ENCODE measurements at places on chromosomes 3 and 15. TPM values are rescaled to one million over a fixed set of nuclear protein-coding genes. Genes with fewer than 3 reads are reported as not detected.
A peak's percentile ranks its signal among the peaks of the same experiment; 100 is the strongest.

CKMT1A gene
- 63.2 TPM for total RNA-seq

AP3B2 gene
- 0.88 TPM for total RNA-seq

CAV3 gene
- not detected for total RNA-seq

TRH gene
- total RNA-seq, result not detected

CPB1 gene
- not detected for total RNA-seq

MAPKAPK3 gene
- total RNA-seq, result 50.5 TPM

LRTM1 gene
- total RNA-seq, result not detected

GOLGA6B gene
- not detected for total RNA-seq

- no peak for ATAC-seq
Observed at GRCh38 chr15:95812491-95812890, 518.0 kb upstream of the NR2F2 start.

GRCh38 chr3:158794206-158794605, 7.6 kb upstream of the MFSD1 start:
- peak; percentile 55 for ATAC-seq

DNA sequence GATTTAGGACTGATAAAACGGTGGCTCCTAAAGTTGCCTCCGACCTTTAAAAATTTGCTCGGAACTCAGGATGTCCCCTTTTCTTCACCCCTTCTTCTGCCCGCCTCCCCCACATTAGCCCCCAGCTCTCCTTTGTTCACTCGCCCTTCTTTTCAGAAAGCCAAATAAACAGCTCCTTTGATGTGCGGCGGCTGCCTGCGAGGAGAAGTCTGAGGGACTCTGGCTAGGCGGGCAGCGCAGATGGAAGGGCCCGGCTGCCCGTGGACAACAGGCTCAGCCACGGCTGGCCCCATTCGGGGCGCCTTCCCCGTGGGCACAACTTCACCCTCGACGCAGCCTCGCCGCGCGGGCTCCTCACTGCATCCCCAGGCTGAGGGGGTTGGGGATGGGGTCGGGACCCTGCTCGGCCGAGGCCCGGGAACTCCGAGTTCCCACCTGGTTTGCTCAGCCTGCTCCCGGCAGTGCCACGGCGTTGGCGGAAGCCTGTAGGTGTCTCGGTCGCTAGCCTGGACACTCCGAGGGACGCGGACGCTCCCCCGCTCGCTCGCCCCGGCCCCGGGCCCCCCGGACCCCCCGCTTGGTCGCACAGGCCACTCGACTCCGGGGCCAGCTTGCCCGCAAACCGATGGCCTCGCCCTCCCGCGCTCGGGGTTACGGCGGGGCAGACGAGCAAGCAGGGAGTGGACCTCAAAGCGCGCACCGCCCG, 897 bp upstream of the TLE3 start:
- ATAC-seq, result no peak

DNA sequence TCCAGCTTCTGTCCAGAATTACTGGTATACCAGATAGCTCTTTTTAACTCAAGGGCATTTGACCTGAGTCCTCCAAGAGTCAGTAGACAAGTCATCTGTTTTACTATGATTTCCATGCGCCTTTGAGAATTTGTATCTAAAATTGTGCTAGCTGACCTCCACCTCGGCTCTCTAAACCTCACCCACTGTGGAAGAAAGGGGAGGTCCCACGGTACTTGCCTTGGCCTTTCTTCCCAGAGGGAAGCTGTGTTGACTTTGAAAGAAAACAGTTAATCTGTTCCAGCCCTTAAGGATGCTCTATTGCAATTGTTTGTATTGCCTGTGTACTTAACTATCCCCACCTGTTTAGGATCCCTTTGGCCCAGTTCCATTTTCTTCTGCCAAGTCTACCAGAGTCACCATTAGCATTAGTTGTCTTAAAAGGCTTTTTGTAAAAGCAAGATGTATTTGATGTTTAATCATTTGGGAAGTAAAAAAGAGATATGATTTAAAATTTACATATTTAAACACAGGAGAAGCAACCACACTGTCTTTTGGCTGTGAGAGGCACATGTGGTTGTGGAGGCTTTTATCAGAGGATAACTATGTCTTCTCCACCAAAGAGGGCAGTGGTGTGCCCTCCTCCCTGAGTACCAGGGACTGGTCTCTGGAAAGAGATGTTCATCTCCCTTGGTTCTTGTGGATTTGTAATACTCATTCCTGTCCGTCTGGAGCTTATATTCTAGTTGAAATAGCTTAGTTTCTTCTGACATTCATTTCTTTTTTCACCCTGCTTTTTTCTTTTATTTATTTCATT, 88.8 kb downstream of the CRTC3 start:
- ATAC-seq, result no peak

- ATAC-seq, result no peak
Observed at GRCh38 chr3:33139996-33140395, 26.2 kb downstream of the CRTAP start.

GRCh38 chr3:124600765-124601164, 129.5 kb upstream of the UMPS start:
- ATAC-seq, result peak; percentile 81

- peak; percentile 83 for ATAC-seq
Observed at GRCh38 chr15:47756872-47757271, 39.6 kb downstream of the SEMA6D start.

GRCh38 chr15:36550650-36551049, 28.8 kb upstream of the CDIN1 start:
- no peak for ATAC-seq

DNA sequence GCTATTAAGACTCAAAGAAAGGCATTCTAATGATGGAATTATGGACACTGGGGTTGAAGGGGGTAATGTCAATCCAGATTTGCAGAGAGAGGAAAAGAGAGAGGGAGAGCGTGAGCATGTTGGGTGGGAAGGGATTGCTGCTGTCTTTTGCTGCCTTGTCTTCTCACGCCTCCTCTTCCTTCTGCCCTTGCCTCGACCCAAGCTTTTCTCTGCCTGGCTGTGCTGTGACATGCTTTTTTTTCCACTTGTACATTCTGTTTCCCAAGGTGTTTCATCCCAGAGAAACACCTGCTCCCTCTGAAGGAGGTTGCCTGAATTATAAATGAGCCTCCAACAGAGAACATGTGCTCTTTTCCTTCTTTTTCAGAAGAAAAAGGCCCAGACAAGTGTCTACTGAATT, 80.3 kb downstream of the BDH1 start:
- no peak for ATAC-seq

DNA sequence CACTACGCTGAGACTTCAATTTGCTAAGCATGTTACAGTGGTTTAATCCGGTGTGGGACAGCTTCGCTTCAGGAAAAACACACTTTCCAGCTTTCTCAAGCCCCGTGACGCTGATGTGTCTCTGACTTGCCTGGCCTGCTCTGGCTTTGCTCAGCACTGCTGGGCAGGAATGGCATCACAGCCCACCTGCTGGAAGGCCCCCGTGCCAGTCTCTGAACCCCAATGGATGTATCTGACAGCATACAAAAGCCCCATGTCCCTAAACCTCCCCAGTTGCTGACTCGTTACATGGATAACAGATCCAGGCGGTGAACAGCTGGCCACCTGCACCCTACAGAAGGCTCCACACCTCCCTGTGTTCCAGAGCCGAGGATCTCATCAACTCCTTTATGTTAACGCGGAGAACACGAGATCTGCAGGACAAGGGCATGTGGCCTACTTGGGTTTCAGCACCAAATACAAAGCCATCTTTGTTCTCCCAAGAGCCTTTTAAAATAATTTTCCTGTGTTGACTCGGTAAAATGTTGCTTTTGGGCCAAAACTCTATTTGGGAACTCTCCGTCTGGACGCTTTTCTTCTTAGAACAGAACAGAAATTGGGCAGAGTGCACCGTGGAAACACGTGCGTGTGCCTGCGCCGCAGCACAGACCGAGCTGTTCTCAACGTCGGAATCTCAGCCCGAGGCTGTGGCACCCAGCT, 61.4 kb downstream of the ATP10A start:
- no peak for ATAC-seq

- ATAC-seq, result no peak
Observed at GRCh38 chr3:115396801-115397200, 226.5 kb upstream of the GAP43 start.

DNA sequence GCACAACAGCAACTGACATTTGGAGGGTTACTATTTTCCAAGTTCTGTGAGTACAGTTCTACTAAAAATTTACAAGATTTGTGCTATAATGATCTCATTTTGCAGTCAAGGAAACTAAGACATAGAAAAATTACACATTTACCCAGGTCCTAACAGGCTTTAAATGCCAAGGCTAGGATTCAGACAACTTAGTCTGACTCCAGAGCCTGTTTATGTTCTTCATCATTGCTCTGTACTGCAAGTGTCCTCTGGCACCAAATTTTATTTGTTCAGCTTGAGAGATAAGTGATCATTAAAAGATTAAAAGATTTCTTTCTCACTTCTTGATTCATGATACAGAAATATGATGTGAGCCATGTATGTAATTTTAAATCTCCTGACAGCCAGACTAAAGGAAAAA, 290.8 kb downstream of the UBE2E2 start:
- ATAC-seq, result no peak

GRCh38 chr3:160747422-160747821, 8.6 kb upstream of the PPM1L start:
- no peak for ATAC-seq

- no peak for ATAC-seq
Observed at GRCh38 chr3:129017484-129017899, 16.4 kb downstream of the EFCC1 start.

- no peak for ATAC-seq
Observed at GRCh38 chr3:169362868-169363267, 300.6 kb downstream of the MECOM start.

DNA sequence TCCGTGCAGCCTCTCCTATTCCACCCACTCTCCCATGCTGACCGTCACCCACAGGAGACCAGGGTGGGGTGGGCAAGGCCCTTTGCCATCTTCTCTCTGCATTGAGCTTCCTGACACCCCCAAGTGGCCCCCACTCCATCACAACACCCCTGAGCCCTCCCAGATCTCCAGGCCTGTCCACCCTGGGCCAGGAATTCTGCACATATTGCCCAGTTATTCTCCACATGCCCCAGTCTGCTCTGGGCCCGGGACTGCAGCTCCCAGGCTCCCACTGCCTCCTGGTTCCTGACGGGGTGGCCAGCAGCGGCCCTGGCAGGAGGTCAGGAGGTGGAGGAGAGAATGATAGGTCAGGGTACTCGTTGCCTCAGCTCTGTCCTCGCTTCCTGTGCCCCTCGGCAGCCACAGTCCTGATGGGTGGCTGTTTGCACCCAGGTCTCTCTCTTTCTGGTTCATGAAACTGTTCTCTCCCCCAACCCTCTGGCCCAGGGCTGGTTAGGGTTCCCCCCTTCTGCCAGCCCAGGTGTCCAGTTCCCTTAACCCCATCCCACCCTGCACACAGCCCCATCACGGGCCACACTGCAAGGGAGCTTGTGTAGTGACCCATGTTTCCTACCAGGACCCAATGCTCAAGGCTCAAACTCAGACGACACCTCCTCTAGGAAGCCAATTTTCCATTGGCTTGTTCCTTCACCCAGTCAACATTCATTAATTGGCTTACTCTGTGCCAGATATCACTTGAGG, 47.3 kb downstream of the IQSEC1 start:
- no peak for ATAC-seq

- no peak for ATAC-seq
Observed at GRCh38 chr3:183181606-183182005, 19.1 kb upstream of the LAMP3 start.

DNA sequence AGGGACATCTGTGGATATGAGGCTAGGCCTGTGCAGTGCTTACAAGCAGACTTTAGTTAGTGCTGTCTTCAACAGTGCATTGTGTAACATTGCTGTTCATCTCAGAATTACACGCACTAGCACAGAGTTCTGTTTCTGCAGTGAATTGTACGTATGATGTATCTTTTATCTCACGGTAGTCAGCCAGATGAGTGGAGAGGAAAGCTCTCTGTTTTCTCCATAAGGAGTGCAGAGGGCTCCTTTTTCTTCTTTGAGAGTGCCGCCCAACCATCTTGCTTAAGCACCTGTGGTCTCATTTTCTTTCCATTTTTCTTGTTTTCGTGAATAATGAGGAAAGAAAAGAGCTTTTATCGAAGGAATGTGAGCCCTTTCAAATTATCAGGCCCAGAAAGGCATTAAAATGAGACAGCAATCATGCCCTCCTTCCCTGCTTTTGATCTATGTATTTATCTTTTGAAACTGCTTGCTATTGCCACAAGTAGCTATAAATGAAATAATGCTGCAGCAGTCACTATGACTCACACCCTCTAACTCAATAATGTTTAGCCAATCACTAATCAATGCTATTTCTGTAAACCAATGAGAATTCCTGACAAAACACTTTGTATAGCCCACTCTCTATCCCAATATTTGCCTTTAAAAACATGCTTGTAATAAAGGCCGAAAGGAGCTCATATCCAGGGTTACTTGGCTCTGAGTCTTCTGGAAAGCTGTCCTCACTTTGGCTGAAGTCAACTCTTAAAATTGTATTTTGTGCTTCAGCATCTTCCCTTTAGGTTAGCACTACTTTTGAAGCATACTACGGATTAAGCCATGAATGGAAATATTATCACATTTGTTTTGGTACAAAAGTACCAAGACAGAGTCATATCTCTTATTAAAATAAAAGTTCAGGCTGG, 226.0 kb upstream of the P2RY1 start:
- no peak for ATAC-seq

DNA sequence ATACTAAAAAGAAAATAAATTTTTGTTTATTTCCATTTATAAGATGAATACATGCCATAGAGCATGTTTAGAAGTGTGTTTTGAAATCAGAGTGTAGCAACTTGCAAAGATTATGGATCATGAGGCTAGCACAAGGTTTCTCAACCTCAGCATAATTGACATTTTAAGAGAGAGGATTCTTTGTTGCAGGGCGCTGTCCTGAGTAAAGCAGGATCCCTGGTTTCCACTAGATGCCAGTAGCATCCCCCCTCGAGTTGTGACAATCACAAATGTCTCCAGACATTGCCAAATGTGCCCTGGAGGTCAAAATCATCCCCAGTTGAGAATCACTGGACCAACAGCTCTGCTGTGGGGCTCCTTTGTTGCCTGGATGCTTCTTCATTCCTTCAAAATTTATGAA, 128.5 kb upstream of the RBMS3 start:
- ATAC-seq, result no peak

GRCh38 chr15:78149805-78150751, 916 bp downstream of the IDH3A start:
- no peak for ATAC-seq

GRCh38 chr3:177150970-177151627, 46.2 kb downstream of the TBL1XR1 start:
- peak; percentile 74 for ATAC-seq

DNA sequence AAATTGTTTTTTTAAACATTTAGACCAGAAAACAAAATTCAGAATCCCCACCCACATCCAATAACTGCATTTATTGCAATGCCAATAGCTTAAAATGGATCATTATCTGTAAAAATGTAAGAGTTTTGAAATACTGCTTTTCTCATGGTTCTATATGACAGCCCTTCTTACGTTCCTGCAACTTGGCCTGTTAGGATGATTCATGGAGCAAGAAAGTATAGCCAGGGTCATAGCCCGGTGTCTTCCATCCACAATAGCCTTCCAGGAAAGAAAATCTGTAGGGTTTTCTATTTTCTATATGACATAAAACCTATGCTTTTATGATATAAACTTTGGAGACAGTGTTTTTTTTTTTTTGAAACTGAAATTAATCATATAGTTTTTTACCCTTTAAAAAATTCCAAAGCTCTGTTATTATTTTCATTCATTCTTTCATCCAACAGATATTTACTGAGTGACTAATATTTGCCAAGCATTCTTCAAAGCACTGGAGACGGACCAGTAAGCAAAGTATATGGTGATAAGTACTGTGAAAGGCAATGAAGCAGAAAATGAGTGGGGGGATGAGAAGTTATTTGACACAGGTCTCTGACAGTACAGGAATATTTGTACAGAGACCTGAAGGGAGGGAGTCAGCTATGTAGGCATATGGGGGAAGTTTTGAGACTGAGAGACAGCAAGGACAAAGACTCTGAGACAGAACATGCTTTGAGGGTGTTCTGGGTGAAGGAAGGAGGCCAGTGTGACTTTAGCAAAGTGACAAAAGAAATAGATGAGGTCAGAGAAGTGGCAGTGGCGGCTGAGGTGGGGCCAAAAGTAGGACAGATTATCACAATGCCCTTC, 29.0 kb upstream of the SLC2A2 start:
- ATAC-seq, result no peak
